CD4-positive, alpha-beta T cell treated with Interleukin-17A for 1 hour (primary cell): ENCODE measurements at places on chromosomes 12 and 14.
A peak's percentile ranks its signal among the peaks of the same experiment; 100 is the strongest.

GRCh38 chr12:123845881-123846280 is 83.8 kb downstream of the DNAH10 start:
- no peak for DNase-seq

- no peak for DNase-seq
These were observed 6.7 kb upstream of the PRPF40B start for GRCh38 chr12:49616533-49617219.

- DNase-seq: peak; percentile 73
These were observed 788 bp downstream of the DDHD1 start for GRCh38 chr14:53152184-53152886.

DNA sequence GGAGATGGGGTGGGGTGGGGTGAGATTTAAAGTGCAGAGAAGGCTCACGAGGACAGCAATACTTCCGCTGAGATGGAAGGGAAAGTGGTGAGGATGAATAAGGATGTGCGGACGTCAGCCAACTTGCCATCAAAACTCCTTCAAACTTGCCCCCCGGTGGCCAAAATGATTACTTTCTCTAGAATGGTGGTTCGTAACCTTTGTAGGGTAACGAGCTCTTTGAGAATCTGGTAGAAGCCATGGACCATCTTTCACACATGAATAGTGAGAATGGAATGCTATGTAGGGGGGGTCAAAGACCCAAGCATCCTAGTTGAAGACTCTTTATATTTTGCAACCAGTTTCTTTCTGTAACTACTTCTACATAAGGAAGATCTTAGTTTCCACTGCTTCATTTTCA is 245.9 kb upstream of the DDHD1 start:
- DNase-seq: no peak

DNA sequence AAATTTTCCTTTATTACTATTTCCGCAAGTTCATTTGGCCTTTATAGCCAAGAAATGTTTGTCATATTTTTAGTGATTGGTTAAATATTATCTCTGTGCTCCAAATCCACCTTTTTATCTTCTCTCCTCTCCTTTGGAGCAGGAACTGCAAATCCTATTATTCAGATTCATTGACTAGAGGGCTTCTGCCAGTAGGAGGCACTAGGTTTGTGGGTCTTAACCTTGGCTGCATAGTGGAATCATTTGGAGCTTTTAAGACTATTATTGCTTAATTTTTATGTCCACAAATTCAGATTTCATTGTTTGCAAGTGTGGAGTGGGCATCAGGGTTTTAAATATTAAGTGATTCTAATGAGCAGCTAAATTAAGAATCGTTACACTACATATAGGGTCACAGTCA is 75.3 kb upstream of the SYT10 start:
- no peak for DNase-seq

DNA sequence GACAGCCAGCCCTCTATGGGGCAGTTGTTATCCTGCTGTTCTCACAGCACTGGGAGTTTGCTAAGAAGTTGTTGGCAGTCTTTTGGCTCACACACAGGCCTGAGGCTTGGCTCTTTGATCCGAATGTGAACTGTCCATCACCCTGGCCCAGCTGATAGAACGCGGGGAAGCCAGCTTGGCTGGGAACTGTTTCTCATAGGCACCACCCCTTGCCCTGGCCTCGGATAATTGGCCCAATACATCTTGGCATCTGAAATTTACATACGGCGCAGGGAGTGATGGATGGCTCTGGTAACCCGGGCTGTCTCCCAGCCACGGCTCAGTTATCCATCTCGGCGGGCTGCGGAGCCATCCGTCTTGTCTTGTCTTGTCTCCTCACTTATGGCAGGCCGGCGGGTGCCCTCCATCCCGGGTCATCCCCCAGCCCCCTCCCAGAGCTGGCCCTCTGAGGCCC is 164.1 kb downstream of the PHETA1 start:
- no peak for DNase-seq

DNA sequence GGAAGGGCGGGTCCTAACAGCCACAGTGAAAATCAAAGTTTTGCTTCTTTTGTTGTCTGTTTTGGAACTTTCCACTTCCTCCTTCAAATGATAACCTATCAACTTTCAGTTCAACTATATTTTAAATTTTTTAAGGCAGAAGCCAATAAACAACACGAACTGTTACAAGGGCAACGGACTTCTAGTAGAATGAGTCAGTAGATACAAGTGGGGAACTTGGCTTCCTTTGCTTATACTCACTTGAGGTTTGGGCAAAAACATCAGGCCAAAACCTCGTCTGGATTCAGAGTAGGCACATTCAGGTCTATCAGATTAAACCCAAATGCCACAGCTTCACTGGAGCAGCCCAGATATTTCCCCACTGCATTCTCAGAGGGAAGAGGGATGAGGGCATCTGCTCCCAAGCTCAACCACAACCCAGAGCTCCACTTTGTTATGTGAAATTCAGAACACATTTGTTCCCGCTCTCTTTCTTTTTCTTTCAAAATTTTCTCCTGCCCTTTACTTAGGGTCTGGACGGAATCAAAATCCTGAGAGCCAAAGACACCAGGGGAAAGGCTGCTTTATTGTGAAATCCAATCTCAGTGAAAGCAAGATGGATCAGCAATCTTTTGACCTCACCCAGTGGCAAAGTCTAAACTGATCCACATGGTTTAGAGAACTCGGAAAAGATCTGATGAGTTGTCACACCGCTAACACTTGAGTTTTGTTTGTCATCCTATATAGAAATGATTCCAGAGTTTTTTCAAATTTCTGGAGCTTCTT is 152.5 kb upstream of the BTG1 start:
- peak; percentile 42 for DNase-seq

- DNase-seq: no peak
These were observed 24.2 kb downstream of the TRAFD1 start for GRCh38 chr12:112149596-112149995.

DNA sequence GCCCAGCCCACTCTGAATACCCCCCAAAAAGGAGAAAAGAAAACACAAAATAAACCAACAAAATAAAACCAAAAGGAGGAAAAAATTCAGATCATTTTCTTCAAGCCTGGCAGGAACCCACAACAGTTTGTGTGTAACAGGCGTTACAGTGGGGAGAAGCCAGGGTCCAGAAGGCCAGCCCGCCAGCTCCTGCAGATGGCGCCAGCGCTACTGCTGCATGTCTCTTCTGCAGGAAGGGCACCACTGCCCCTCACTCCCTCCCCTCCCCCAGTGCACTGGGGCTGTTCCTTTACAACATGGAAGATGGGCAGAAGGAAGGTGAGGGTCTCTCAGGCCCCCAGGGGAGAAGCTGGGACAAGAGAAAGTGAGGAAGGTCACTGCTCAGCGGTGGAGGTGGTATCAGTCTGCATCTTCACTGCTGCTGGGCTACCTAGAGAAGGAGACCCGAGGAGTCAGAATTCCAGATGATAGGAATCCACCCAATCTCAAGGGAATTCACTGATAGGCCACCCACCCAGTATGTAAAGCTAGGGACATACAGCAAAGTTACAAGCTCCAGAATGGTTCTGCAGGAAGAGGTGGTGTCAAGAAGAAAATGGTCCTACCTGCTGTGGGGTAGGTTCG is 2.3 kb upstream of the NOP2 start:
- peak; percentile 54 for DNase-seq

DNA sequence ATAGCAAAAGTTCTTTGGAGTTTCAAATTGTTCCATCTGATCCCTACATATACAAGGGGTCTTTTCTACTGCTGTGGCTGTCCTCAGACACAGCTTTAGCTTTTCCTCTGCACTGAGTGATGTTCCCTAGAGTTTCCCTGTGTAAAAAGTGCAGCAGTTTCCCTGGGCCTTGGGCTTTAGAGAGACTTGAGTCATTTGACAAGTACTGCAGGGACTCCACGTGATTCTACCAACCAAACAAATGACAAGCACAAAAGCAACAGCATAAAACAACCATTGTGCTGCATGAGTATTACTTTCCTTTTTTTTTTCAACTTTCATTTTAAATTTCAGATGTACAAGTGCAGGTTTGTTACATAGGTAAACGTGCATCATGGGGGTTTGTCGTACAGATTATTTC is 272.8 kb downstream of the PDZRN4 start:
- DNase-seq: no peak

DNA sequence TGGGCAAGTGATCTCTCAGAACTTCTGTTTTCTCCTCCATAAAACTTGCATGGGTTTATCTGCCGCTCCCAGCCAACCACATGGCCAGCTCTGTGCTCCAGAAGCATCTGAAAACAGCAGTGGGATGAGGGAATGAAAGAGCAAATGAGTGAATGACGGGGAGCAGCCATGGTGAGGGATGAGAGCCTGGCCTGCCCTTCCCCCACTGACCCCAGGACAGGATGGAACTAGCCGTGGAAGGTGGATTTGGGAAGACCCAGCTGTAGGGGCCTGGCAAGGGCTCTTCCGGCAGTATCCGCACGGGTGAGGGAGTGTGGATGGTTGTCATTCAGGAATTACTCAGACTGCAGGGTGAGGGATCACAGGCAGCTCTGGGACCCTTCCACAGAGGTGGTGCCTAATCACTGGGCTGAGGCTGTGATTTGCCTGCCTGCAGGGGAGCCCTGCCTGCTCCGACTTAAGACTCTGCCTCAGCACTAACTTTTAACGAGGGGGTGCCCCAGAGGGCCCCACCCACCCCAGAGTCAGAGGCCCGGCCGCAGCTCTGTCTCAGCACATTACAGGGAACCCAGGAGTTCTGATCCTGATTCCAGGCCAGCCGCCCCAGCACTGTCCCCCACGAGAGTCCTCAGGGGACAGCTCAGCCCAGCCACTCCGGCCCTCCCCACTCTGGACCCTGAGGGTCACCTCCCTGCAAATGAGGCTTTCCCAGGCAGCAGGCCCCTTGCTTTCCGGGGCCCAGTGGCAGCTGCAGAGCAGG is 136.8 kb upstream of the C14orf180 start:
- DNase-seq: no peak

DNA sequence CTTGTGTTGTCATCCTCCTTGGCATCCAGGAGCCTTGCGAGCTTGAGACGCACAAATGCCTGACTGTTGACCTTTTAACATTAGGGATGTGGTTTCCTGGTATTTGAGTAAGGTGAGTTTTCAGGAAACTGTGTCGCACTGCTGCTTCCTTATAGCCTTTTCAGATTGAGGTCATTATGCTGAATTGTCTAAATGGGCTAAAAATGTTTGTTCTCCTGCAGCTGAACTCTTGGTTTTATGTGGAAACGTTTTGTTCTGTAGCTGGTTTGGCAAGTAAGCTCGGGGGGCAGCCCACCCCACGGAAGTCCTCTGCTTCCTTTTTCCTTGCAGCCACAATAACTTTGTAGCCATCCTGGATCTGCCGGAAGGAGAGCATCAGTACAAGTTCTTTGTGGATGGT is 5.7 kb downstream of the PRKAB1 start:
- no peak for DNase-seq

- no peak for DNase-seq
These were observed 16.5 kb downstream of the ANKRD9 start for GRCh38 chr14:102493096-102493495.

- no peak for DNase-seq
These were observed 2.0 kb upstream of the TBX5 start for GRCh38 chr12:114407842-114408411.

- DNase-seq: no peak
These were observed 5.1 kb downstream of the PIANP start for GRCh38 chr12:6695313-6696045.
